ENCODE measurements at places on chromosomes 2 and 18. TPM values are rescaled to one million over a fixed set of nuclear protein-coding genes. Genes with fewer than 3 reads are reported as not detected.

- DNase-seq, result no peak
- H3K4me1 ChIP-seq, result no peaks in the 10 kb centered on the region
- H3K27ac ChIP-seq, result no peak overlapping the region
Observed at GRCh38 chr2:66532972-66533868, 98.3 kb downstream of the MEIS1 start.

DNA sequence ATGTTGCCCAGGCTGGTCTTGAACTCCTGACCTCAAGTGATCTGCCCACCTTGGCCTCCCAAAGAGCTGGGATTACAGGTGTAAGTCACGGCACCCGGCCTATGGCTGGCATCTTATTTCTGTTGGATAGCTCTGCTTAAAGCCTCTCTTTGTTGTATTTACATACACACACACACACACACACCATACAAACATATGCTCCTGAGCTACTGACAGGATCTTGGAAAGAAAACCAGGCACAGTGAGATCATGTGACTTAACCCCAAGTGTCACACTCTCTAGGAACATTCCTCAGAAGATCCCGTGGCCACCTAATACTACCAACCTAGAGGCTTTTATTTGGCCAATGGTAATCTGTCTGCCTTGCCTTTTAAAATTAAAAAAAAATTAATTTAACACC is 85.1 kb upstream of the HAAO start:
- H3K4me3 ChIP-seq, result no peak overlapping the region
- no peaks in the 10 kb centered on the region for H3K4me1 ChIP-seq
- no peaks in the 10 kb centered on the region for H3K27me3 ChIP-seq

DNA sequence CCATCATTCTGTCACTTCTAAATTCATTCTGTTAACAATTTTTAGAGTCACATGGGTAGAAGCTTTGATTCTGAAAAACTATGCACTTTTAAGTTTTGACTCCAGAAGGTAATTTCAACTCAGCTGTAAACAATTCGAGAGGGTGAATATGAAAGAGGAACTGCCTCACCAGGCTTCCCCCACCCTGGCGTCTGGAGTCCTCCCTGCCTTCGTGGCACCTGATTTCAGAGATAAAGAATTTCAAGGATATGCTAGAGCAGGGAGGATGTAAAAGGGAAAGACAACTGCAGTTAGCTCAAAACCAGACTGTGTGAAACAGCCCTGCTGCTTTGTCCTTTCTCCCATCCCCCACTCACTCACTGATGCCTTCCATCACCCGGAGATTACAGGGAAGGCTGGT is 40.7 kb downstream of the ONECUT2 start:
- no peaks in the 10 kb centered on the region for H3K27me3 ChIP-seq
- no peak overlapping the region for H3K4me3 ChIP-seq
- DNase-seq, result no peak

DNA sequence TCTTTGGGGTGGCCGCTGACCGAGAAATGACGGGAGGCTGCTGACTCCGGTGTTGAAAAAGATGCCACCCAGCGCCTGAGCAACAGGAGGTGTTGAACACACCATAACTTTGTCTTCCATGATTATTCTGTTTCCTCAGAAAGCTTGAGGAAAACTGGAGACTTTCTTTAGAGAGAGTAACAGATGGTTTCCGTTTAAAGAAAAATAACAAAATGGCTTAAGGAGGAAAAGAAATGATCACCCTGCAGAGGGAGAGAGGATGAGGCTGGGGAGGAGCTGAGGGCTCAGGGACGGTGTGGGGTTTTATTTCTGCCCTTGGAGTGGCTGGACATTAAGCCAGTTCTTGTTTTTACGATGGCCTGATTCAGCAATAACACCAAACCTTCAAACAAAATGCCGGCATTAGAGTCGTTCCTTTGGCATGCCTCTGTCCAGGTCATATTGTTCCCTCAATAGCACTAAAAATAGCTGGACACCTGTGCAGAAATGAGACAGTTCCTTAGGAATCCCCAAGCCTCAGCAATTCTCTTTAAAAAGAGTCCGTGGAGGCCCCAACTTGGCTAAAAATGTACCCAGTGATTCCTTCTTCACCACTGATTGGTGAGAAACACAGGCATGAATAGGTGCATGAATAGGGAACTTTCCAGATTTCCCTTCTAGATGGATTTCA is 182.4 kb downstream of the ALPK2 start:
- DNase-seq, result no peak
- H3K4me3 ChIP-seq, result no peak overlapping the region
- no peaks in the 10 kb centered on the region for H3K27me3 ChIP-seq
- no peaks in the 10 kb centered on the region for H3K36me3 ChIP-seq
- H3K27ac ChIP-seq, result no peak overlapping the region

Gene ZNF396
- total RNA-seq, result 0.45 TPM

Gene CERKL
- not detected for total RNA-seq

All from GM12878 (cell line).